ENCODE measurements at places on chromosomes 13 and 19.

GRCh38 chr13:108609353-108609752, 20.1 kb upstream of the MYO16 start:
- DNase-seq: peak; percentile 11

DNA sequence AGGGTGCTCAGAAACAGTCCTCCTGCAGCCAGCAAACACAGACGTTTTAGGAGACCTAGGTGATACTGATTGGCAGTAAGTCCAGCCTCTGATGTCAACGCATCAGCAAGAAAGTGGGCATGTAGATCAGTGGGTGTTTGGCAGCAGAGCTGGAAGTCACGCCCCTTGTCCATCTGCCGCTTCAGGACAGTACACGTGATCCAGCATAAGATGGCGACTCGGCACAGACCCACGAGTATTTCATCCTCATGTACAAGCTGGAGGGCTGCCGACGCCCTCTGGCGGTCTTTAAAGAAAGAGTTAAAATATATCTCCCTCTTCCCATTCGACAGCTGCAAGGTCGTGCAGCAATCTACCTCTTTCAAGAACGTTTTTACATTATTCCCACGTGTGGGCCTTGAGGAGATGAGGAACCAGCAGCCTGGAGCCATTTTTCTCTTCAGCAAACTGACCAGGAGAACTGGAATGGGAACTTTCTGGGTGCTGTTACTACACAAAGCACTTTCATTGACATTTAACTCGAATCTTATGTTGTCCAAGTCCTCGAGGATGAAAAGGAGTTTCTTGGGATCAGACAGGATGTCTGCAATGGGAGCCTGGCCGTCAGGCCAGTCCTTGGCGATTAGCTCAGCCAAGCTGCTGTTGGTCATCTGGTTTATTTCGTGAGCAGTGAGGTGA, 22.3 kb downstream of the NLRP11 start:
- no peak for DNase-seq

GRCh38 chr19:23095418-23095817, 21.4 kb upstream of the ZNF730 start:
- DNase-seq: no peak

- no peak for DNase-seq
Measured at GRCh38 chr13:67043901-67044300, 186.2 kb downstream of the PCDH9 start.

DNA sequence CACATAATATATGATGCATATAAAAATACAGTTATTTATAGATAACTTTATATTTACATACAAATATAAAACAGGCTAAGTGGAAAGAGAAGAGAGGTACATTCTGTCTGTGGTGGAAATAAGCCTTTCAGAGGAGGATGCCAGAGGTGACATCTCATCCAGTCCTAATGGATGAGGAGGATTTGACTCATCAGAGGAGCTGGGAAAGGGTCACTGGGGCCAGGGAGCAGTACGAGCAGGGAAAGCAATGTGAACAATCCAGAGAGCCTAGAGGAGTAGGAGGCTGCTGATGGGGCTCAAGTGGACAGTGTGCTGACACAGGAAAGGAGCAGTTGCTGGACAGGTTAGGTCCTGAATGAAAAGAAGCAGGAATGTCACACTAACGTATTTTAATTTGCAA, 18.6 kb downstream of the NALCN start:
- DNase-seq: no peak

GRCh38 chr19:29378543-29379080, 147.2 kb upstream of the VSTM2B start:
- no peak for DNase-seq

GRCh38 chr13:50677687-50678463, 165.6 kb downstream of the DLEU7 start:
- DNase-seq: no peak

DNA sequence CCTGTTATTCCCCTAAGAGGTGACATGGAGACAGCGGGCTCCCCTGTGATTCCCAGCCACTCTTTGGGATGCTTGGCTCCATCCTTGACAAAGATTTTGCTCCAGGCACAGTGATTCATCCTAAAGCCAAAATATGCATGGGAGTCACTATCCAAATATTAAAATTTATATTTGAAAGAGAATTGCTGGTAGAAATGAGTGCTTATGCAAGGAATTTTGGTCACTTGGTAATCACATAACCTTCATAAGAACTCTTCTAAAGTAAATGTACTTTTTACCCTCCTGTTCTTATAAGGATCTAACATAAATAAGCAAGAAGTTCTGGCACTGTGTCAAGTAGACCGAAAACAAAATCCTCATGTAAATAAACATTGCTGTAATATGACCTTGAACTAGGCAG, 385.8 kb downstream of the ITGBL1 start:
- DNase-seq: no peak

All from T47D (cell line).